ENCODE measurements at places on chromosomes 6 and 20.
A peak's percentile ranks its signal among the peaks of the same experiment; 100 is the strongest.

- no peak for DNase-seq
Observed at GRCh38 chr20:61738601-61739069, 327.0 kb downstream of the TAF4 start.

DNA sequence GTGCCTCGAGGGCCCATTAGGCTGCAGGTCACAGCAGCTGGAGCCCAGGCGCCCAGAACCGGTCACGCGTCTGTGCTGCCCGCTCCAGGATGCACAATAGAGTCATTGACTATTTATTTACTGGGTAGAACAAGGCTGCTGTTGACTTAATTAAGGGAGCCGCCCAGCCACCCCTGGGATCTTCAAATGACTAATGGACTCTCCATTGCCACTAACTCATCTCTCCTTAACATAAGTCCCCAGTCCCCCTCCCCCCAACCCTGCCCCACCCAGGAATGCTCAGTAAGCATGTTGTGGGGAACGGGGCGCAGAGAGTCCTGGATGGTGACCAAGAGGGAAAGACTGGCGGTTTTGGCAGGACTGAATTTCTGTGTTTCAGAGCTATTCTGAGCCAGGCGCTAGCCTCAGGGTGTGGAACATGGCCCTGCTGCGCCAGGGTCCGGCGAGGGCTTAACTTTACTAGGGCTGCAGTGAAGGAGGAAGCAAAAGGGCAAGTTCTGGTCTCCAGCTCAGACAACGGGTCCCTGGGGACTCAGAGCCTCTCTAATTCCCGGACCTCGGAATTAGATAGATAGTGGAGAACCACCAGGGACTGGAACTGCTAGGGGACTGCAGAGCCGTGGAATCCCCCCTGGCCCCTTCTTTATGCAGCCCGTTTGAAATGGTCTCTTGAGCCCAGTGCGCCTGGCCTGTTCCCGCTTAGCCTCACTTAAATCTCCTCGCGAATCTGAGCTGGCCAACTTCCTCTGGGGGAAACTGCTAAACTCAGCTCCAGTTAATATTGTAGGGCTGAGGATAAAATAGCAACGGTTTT lies 1.5 kb upstream of the GRIK2 start:
- no peak for DNase-seq

GRCh38 chr20:16929756-16930155 lies 181.6 kb downstream of the OTOR start:
- no peak for DNase-seq

GRCh38 chr20:3681931-3682781 lies at the start of gene ADAM33:
Gene ADAM33 (minus strand): TSS chr20:3682010. CDS start chr20:3682004, 6 bp downstream.
- DNase-seq = no peak

DNA sequence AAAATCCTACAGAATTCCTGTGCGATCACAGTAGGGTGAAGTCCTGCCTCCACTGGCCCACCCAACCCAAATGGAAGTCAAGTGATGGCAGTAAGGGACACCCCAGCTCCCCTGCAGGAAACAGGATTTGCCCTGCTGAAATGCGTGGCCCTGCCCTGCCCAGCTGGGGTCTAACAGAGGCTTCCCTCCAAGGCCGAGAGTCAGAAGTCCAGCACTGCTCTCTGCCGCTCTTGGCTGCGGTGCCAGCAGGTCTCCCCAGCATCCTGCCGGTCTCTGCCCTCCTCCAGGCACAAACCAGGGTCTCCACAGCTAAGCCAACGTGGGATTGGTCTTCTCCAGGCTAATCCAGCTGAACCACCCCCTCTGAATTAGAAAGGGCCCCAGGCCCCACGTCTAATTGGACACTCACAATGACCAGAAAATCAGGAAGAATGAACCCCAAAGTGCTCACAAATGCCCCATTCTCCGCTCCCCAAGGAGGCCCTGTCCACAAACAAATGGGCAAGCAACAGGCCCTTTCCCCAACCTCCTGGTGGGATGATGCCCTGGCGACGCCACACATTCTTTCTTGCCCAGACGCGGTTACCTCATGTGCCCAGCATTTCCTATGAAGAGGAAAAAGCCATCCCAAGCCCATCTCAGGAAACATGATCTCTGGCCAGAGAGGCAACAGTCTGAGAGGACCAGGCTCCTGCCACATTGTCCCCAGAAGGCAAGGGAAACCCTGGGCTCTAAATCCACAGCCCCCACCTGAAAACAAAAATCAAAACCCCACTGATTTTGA lies 117.2 kb downstream of the BANF2 start:
- DNase-seq = no peak

DNA sequence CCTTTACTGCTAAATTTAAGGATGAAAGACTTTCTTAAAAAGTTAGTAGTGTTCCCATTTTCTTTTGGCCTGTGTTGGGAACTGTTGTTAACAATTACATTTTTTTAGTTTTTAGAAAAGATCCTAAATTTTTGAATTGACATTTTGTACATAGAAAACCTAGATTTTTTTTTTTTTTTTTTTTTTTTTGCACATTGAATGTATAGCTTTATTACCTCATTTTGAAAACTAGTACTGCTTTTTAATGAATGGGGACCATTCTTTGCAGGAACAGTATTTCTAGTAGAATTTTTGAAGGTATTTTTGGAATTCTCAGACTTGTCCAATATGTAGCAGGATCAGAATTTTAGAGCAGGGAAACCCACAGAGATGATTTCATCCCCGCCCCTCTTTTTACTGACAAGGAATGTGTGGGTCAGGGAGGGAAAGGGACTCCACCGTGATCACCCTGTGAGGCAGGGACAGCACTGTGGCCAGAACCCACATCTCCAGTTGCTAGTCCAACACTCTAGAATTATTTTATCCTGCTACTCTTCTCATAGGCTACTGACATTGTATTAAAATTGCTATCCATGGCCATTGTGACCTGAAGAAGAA lies 154.4 kb upstream of the SUPT3H start:
- no peak for DNase-seq

GRCh38 chr20:51121901-51122412 lies 99.0 kb upstream of the KCNG1 start:
- no peak for DNase-seq

DNA sequence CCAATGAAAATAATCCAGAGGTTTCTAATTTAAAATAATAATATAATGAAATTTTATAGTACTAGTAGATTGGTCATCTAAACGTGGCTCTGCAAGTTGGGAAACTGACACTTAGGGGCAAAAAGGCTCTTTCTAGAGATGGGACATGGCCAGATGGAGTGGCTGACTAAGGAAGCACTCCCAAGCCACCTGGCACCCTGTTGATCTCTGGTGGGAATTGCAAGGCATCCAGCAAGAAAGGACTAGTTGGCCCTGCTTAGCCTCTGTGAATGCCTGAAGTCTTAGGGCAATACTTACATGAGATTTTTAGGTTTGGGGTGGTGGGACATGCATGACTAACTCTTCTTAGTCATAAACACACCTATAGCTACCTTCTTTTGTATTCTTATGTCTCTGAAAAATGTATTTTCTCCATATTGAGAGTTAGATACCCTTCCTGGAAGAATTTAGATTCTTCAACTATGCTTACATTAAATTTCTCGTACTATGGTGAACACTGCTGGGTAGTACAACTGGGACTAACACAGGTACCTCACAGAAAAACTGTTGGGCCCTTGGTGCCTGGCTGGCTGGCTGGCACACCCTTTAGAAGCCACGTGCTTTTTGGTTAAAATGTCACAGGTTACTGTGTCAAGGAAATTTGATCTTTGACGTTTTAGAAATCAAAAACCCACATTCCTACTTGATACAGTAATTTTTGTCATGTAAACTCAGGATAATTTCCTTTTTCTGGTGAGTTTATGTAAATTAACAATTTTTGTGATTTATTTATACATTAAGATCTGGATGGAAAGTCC lies 25.0 kb upstream of the SH3BGRL2 start:
- DNase-seq = no peak

DNA sequence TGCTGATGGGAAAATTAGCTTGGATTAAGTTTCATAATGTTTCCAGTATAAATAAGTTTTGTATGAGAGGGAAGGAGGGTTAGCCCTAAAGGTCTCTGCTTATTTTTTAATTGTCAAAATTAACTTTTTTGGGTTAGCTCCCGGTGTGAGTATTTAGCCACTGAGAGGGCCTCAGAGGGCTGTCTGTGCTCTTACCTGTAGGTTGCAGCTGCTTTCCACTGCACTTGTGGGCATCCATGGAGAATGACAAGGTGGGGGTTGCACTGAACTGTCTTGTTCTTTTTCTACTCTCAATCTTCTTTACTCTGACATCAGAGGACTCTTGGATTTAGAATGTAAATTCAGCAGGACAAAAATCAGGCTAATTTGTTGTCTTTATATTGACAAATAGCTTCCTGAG lies 81.4 kb downstream of the CD164 start:
- no peak for DNase-seq

- DNase-seq = no peak
Observed at GRCh38 chr6:37221585-37222124, 35.9 kb upstream of the TBC1D22B start.

GRCh38 chr6:129889580-129889979 lies 28.5 kb upstream of the TMEM244 start:
- DNase-seq = peak; percentile 5

GRCh38 chr6:11096109-11096508 lies 2.5 kb downstream of the SMIM13 start:
- DNase-seq = no peak

DNA sequence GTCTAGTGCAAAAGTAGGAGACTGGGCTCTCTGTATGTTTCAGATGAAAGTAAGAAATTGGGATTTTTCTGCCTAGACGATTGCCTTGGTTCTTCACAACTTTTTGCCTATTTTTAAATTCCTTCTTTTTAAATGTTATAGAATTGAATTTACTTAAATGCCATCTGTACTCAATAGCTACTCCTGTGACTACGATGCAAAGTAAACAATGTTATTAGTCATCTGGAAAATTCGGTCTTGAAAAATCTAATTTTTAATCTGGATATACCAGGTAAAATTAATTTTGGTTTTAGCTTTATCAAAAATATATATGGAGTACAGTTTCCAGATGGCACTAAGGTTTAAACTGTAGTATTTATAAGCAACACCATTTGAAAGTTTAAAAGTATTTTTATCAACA lies 472.2 kb downstream of the UTRN start:
- DNase-seq = no peak

- DNase-seq = no peak
Observed at GRCh38 chr20:36848078-36848660, 27.8 kb upstream of the TLDC2 start.
